ENCODE measurements at places on chromosomes 6 and 20.

GRCh38 chr20:12640251-12640650 is 368.5 kb upstream of the SPTLC3 start:
- DNase-seq = no peak

GRCh38 chr6:148996815-148997214 is 250.0 kb downstream of the UST start:
- DNase-seq = no peak

- DNase-seq = no peak
Observed at GRCh38 chr6:146870760-146871159, 272.0 kb downstream of the ADGB start.

DNA sequence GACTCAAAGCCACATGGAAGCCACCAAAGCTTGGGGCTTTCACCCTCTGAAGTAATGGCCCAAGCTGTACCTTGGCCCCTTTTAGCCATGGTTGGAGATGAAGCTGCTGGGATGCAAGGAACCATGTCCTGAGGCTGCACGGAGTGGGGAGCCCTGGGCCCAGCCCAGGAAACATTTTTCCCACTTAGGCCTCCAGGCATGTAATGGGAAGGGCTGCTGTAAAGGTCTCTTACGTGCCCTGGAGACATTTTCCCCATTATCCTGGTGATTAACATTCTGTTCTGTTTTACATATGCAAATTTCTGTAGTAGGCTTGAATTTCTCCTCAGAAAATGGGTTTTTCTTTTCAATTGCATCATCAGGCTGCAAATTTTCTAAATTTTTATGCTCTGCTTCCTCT is 558.2 kb downstream of the EYS start:
- DNase-seq = no peak

DNA sequence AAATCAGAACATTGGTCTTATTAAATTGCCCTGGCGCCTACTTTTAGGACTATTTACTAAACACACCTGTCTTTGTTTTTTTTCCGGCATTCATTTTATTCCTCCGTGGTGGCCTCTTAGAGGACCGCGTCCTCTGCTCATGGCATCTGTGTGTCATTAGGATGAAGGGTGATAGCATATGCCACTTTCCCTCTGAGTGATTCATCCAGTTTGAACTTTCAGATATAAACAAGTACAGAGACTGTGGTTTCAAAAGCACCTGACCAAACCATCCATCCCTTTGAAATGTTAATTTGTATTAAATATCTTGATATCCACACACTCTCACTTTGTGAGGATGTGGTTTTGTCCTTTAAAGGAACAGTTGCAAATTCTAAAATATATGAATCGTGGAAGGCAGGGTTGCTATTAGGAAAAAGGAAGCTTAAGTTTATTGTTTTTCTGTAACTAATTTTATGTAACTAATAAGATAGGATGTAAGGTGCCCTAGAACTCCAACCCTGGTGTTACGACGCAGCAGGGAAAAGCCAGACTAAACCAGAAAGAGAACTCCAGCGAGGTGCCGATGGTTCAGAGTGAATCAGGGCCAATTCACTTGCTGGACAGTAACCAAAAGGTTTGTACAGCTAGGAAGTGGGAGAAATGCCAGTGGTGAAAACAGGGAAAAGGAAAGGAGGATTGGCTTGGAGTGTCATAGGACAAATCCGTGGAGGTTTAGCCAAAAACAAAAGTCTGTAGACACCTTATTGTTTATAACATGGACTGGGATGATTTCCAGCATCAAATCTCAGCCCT is 98.7 kb downstream of the SHLD1 start:
- no peak for DNase-seq

- DNase-seq = no peak
Observed at GRCh38 chr6:169908403-169908933, 157.0 kb downstream of the ERMARD start.

DNA sequence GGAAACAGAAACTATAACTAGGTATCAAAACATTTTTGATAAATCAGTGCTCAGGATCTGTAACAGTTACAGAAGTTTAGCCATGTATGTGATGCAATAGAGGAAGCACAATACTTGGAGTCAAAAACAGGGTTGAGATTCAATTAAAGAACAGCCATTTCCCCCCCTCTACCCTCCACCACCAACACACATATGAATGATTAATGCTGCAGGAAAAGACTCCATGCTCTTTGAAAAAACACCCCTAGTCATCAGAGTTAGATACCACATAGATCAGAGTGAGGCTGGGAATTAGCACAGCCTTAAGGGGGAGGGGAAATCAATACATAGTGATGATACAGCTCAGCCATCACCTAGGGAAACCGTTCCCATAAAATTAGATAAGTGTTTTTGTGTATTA is 108.9 kb upstream of the EMILIN3 start:
- no peak for DNase-seq

- DNase-seq = no peak
Observed at GRCh38 chr6:83047065-83047754, 18.4 kb downstream of the UBE3D start.

GRCh38 chr6:89048288-89048923 is 32.1 kb upstream of the PNRC1 start:
- no peak for DNase-seq

DNA sequence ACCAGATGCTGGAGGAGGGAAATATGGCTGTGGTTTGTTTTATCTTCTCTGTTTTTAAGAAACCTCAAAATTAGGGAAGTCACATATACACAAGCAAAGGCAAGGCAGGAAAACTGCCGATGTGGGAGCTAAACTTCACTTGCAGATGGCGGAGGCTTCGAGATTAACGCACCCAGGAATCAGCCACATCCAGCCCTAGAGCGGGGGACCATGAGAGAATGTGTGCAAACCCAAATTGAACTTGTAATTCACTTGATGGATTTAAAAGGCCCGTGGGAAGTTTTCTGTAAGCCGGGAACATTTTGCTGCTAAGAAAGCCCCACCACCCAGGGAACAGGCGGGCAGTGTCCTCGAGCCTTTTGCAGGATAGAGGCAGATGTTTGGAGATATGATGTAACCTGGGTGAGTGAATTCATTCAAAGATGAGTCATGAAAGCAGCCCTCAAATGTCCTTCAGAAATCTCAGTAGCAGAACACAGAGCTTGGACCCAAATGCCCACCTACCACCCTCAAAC is 39.9 kb downstream of the PREX1 start:
- DNase-seq = no peak

GRCh38 chr6:53578371-53578770 is 33.5 kb upstream of the GCLC start:
- DNase-seq = no peak

DNA sequence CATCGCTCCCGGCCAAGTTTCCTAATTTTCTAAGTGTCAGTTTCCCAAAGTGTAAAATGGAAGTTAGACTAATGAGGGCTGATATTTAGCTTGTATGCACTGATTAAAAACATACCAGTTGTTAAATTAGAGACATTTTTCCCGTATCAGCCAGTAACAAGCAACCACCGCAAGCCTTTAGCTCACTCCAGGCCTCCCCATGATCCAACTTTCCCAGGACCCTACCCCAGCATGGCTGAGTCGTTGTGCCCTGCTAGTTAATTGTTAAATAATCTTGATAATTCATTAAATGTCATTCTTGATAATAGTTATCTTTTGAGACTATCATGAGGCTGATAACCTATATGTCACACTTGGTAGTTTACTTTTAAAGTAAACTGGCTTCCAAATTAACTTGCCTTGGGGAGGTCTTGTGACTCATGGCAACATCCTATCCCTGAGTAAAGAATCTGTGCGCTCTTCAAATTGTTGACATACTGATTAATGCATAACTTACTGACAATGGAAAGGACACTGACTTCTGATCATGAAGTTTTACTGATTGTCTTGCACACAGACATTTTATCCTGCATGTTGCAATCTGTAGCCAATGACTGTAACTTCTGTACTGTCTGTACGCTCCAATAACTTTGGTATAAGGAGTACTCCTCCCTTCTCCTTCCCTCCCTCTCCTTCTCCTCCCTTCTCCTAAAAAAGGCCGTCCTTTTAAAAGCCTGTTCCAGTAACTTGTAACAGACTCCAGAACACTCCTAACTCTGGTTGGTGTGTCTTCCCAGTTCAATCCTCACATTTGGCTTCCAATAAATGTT is 6.3 kb upstream of the GTF3C6 start:
- DNase-seq = no peak

GRCh38 chr6:10316373-10316721 is 98.5 kb downstream of the TFAP2A start:
- no peak for DNase-seq

DNA sequence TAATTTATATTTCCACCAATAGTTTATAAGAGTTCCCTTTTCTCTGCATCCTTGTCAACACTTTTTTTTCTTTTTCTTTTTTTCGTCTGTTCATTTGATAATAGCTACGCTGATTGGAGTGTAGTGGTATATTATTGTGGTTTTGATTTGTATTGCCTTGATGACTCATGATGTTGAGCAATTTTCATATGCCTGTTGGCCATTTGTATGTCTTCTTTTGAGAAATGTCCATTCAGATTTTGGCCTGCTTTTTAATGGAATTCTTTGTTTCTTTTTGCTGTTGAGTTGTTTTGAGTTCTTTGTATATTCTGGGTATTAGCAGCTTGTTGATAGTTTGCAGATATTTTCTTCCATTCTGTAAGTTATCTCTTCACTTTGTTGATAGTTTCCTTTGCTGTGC is 773.4 kb downstream of the KIF16B start:
- DNase-seq = no peak

- no peak for DNase-seq
Observed at GRCh38 chr6:170490259-170490658, 62.8 kb downstream of the PSMB1 start.

DNA sequence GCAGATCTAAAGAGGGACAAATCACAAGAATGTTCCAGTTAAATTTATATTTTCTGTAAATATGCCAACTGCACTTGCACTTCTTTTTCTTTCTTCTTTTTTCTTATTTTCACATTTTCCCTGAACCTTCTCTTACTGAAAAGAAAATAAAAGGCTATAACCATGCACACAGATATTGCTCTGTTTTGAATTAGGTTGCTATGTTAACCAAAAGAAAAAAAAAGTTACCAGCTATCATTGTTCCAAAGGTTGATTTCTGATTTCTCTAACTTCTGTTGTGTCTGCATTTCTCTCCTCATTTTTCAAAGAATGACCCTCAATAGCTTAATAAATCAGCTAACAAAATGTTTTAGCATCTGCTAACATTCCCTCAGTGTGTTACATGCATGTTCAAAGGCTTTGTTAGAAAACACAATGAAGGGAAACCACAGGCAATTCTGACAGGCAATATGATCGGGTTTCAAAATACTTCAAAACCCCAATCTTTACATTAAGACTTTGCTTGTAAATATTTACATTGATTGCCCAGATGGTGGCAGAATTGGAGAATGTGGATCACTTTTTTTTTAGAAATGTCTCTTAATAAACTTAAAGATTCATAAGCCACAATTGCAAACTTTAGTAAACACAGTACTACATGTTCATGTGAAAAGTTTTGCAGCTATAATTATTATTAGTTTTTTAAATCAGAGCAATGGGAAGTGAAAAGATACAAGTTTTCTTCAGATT is 928.3 kb upstream of the FLRT3 start:
- DNase-seq = no peak

DNA sequence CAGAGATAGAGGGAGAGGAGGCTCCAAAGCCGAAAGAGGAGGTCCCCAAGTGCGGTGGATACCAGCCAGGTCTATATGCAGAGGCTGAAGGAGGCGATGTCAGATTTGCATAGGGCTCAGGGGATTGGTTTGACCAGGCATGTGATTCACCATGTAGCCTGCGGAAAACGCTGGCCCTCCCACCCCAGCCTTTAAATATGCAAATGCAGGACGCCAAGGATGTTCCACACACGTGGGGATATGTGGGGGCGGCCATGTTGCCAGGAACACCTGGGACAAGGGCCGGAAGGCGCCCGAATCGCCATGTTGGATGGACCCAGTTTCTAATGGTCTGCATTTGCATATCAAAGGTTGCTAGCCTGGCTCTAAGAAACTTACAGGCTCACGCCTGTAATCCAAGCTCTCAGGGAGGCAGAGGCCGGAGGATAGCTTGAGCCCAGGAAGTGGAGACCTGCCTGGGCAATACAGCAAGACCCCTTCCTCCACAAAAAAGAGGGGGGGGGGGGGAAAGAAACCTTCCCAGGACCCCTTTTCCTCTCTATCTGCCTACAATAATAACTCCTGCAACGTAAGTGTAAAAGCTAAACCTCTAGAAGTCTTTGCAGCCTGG is 110.5 kb downstream of the TULP4 start:
- DNase-seq = no peak

- DNase-seq = no peak
Observed at GRCh38 chr6:7431313-7431673, 41.7 kb downstream of the RIOK1 start.

- DNase-seq = no peak
Observed at GRCh38 chr6:19976411-19977129, 139.4 kb downstream of the ID4 start.

- no peak for DNase-seq
Observed at GRCh38 chr6:46381579-46381978, 109.7 kb downstream of the RCAN2 start.

DNA sequence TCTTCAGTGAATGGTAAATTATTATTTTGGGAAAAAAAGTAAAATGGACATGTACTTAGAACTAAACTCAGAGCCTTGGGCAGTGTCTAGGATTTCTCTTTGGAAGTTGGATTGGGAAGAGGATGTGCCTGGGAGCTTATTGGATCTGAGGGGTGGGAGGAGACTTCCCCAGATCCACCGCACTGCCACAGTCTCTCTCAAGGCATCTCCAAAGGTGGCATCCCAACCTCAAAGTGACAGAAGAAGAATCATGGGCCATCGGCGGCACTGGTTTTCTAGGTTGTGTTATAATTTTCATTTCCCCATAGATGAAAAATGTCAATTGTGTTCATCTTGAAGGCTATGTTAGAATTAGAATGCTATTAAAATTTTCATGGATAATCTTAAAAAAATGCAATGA is 66.8 kb upstream of the CD93 start:
- no peak for DNase-seq

DNA sequence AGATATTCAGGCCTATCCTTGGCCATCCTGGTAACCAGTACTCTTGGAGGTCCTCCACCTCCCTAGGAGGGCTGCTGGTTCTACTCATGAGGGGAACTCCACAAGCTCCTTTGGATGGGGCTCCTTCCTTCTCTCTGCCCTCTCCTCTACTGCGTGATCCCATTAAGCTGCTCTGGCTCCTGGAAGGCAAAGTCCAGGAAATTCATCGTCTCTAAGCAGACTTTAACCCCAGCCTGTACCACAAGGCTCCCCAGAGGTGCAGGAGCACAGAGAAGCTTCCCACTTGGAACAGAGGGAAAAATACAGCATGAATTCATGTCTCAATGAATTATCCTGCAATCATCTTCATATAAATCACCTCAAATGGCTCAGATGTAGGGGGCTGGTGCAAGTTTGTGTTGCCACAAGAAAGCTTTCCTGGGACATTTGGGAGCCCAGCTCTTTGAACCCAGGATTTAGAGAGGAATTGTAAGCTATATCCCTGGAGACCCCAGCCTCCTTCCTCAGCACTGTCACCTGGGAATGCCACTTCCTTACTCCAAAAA is 355.4 kb downstream of the CDC5L start:
- DNase-seq = no peak
